ENCODE measurements at places on chromosomes 5 and 9.

DNA sequence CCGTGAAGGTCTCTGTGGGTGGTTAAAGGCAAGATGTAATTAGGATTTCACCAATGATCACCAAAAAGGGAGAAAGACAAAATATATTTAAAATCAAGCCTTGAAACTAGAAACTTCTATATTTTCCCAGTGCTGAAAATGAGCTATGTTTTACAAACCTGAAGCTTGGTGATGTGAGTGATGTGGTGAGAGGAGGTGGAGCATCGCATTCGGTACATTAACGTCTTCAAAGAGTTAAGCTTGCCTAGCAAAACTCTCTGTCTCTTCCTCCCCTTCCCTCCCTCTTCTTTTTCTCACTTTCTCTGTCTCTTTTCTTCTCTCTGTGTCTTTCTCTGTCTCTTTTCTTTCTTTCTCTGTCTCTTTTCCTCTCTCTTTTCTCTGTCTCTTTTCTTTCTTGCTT, 347.3 kb upstream of the IRX2 start:
- no peak for DNase-seq

GRCh38 chr9:94183240-94183999, 75.7 kb upstream of the ZNF169 start:
- no peak for DNase-seq

GRCh38 chr9:110214586-110215355, 6.8 kb upstream of the C9orf152 start:
- no peak for DNase-seq

GRCh38 chr9:128316421-128316820, 5.8 kb downstream of the TRUB2 start:
- no peak for DNase-seq

DNA sequence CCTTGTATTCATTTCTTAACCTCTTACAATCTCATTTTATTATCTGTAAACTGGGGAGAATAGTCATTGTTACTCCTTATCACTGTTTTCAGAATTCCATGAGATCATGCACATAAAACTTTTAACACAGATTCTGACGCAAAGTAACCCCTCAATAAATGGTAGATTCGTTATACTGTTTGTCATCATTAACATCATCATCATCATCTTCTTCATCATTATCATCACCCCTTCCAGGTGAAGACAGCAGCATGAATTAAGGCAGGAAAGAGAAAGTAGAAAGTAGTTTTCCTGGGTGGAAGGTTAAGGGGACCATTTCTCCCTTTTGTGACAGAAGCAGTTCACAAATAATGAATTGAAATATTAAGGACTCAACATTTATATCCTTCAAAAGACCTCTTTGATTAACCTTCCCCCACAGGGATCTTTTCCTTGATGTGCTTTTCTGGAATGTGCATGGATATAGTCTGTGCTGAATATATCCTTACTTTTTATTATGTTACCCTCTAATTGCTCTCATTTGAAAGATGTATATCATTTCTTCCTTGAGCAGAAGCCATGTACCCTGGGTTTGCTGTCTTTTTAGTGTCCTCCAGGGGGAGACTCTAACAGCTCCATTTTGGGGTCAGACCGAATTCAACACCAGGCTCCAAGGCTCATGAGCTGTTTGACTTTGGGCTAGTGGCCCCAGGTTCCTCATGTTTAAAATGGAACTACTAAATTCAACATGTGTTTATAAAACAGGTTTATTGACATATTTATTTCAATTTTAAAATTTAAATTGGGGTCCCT, 1029.9 kb upstream of the WWC1 start:
- DNase-seq: no peak

- no peak for DNase-seq
Observed at GRCh38 chr9:136169495-136169894, 35.4 kb downstream of the LHX3 start.

GRCh38 chr5:127136908-127137307, 63.6 kb upstream of the C5orf63 start:
- no peak for DNase-seq

DNA sequence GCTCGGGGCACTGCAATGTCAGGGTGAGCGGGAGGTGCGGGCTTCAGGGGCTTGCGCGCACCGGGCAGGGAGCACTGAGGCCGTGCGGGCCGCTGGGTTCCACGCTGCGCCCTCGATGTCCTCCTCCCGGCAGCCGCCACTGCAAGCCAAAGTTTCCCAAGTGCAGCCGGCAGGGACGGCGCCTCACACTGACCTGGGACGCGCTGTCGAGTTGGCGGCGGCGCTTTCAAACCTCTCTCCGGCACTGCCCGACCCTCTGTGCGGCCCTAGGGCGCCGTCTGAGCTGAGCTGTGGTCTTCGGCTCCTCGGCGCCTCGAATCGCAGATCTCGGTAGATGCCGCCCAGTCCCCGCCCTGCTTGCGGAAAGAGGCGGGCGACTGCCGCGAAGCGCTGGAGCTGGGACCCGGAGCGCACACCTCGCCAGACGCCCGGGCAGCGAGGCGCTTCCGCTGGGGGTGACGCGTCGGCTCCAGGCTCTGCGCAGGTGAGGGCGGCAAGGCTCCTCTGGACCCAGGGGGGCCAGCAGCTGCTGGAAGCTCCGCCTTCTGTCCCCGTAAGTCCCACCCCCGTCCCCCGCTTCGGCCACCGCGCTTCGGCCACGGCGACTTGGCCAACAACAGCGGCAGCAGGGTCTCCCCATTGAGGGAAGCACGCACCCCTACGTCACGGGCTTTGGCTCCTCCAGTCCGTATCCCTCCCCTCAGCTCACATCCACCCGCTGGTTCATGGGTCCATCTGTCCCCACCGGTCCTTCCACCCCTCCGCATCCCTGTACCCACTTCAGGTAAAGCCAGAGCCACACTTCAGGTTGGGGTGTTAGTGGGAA, at the start of gene ANKRD34B:
TSS of gene ANKRD34B (minus strand) at position 320 of the 826 bp plus-strand sequence. CDS start 10,261 bp downstream, outside the sequence.
- DNase-seq: peak; percentile 36
